Calu3 (cell line): ENCODE measurements at places on chromosomes 6 and 20.
A peak's percentile ranks its signal among the peaks of the same experiment; 100 is the strongest.

DNA sequence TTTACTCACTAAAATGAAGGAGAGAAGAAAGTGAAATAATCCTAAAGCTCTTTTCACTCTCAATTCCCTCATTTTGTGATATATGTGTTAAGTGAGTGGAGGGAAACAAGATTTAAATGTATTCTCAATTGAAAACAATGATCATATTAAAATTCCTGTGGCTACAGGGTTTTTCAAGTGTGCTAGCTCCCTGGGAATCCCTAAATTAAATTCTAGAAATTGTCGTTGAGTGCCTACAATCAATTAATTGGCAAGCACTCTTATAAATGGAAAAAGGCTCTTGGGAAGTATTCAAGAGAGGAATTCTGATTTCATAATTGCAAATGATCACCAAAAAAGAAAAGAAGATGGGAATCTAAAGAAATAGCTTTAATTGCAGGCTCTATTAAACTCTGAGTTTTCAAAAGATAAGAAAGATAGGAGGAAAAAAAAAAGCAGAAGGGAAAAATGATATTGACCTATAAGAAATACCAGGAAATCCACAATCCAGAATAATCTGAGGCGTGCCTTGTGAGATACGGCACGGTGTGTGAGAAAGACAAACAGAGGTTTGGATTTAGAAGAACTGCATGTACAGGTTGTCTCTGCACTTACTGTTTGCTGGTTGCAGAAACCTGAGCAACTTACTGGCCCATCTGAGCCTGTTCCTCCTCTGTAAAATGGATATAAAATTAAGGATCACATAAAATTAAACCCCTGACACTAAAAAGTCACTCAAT is 18.3 kb upstream of the MBOAT1 start:
- no peak for DNase-seq

GRCh38 chr6:108822401-108822800 is 25.8 kb upstream of the ARMC2 start:
- DNase-seq: no peak

- DNase-seq: no peak
Observed at GRCh38 chr6:6460416-6460815, 128.1 kb upstream of the LY86 start.

DNA sequence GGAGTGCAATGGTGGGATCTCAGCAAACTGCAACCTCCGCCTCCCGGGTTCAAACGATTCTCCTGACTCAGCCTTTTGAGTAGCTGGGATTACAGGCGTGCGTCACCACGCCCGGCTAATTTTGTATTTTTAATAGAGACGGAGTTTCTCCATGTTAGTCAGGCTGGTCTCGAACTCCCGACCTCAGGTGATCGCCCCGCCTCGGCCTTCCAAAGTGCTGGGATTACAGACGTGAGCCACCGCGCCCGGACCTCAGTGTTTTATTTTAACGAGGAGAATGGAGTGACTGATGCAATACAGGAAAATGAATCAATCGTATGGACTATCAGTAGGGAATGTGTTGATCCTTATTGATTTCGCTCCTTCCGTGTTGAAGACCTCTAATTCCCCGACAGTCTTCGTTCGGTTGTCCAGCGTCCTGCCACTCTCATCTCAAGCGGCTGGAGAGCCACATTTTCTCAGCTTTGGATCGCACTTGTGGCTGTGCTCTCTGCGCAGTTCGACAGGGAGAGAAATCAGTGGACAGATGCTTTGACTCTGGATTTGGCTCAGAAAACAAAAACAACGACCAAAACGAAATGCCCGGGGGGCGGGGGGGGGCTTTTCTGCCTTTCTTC is 166.2 kb downstream of the TRIM27 start:
- DNase-seq: no peak

GRCh38 chr6:83097204-83097603 is 29.7 kb downstream of the DOP1A start:
- no peak for DNase-seq

- DNase-seq: no peak
Observed at GRCh38 chr6:148414836-148415235, 72.2 kb downstream of the SASH1 start.

DNA sequence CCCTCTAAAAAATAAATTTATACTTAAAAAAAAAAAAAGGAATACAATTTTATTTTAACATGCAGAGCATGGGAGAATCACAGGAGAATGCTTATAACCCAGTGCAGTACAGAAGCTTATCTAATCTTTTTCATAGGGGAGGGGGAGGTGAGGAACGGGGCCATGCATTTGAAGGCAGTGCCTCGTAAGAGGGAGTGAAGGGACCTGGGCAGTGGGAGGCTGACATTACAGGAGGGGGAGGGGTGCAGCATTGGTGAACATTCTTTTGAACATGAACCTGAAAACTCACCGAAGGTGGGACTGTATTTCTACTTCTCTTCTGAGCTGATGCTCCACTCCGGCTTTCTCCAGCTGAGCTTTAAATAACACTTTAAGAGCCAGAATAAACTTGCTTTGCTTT is 9.3 kb downstream of the AURKA start:
- no peak for DNase-seq

DNA sequence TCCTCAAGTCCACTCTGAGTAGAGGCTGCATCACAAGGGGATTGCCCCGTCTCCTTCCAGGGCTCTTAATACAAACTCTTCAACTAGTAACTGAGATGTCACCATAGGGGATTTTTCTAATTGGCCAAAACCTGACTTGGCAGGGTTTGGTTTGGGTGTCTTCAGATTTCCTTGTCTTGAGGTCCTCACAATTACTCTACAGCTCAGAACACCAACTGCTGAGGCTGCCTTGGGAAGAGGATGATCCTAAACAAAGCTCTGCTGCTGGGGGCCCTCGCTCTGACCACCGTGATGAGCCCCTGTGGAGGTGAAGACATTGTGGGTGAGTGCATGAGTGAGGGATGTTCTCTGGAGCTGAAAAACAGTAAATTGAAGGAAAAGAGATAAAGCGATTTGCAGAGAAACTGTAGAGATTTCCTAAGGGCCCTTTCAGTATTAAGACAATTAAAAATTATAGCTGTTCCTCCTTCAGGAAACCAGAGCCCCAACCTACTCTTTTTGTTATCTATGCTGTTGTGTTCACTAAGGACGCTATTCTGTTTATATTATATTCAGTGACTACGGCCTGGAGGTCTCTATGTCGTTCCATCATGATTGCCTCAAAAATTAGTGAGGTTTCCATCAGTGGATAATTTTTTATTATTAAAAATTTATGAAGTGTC is at the start of gene HLA-DQA1:
HLA-DQA1 (plus strand) TSS at position 188 of the 662 bp plus-strand sequence; CDS start at position 241, 53 bp downstream.
- no peak for DNase-seq

GRCh38 chr20:36435124-36435523 is 106.2 kb upstream of the MYL9 start:
- DNase-seq: no peak

DNA sequence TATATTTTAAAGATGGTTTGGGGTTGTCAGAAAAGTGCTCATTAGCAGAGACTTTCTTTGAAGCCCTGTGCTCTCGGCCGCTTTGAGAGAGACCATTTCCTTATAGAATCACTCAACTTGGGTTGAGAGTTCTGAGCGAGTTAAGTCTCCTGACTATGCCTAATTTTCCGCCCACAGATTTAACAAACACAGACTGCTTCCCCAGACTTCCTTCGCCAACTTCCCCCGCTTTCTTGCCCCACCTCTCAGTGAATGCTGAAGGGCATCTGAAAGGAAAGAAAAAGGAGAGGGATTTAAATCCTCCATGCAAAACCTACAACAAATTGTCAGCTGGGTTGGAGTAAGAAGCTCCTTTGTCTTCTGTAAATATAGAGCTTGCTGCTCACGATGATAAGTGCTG is 224.0 kb downstream of the EYA2 start:
- DNase-seq: no peak

GRCh38 chr6:32622545-32623401 is 14.4 kb upstream of the HLA-DQA1 start:
- DNase-seq: peak; percentile 59

GRCh38 chr20:19427480-19427879 is 215.0 kb downstream of the SLC24A3 start:
- no peak for DNase-seq

DNA sequence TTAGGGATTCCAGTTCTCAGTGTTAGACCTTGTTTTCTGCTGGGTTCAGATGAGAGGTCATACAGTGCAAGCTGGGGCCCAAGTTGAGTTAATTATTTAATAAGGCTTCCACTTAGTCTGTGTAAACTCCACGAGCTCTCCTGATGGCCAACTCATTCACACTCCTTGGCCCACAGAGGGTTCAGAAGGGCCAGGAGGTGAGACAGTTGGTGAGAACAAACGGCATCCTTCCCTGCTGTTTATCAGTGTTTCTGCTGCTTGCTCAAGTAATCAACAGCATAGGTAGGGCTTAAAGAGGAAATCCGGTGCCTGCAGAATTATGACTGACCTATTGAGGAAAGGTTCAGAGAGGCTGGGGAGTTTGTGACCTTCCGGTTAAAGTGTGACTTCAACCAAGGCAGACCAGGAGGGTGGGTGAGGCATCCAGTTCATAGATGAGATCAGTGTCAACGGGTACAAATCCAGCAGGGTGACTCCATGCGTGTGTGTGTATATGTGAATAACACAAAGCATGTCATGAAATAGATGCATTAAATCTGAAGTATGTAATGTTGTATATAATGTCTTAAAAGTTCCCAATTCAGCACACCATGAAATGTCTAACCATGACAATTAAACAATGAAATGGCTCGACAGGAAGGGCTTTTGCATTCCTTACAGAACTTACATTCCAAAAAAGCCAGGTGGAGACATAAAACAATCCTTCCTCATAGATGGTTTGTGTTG is 37.4 kb upstream of the BCAS1 start:
- peak; percentile 81 for DNase-seq

DNA sequence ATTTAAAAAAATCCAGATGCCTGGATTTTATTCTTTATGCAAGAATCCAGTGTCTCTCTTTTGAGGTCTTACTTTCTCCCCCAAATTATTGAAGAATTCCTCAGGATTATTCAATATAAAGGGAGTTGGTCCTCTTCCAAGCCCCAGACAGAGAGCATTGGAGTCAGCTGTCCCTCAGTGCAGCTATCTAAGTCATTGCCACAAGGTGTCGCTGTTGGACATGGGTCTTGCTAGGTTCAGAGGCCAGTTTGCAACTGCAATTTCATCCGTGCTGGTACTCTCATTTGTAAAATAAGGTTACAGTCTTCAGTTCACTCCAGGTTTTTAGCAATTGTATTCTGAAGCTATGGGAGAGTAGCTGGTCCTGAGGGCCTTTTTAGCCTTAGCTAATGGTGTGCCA is 27.8 kb downstream of the CCN2 start:
- DNase-seq: peak; percentile 61

DNA sequence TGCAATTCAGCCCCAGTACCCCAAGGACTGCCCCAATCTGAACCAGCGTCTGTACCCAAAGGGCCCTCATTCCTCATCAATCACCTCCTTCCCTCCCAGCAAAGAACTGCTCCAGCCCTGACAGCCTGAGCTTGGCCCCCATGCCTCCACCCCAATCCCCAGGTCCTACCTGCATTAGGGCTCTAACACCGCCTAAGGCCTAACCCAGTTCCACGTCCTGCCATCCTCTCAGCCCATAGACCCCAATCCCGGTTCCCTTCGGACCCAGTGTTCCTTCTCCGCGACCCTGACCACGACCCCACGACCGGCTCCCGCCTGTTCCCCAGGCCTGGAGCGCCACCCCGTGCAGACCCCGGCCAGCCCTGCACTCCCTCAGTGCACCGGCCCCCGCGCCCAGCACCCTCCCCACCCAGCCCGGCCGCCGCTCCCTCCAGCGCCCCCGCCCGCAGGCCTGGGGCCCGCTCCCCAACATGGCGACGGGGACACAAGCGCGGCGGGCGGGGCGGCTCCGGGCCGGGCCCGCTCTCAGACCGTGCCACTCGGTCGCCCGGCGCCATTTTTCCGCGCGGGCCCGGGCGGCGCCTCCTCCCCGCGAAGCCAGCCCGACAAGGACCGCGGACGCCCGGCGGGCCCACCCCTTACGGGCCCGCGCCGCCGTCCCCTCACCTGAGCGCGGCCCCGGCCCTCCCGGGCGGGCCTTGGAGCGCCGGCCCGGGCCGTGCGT is 483 bp downstream of the NCOA6 start:
- DNase-seq: peak; percentile 81

DNA sequence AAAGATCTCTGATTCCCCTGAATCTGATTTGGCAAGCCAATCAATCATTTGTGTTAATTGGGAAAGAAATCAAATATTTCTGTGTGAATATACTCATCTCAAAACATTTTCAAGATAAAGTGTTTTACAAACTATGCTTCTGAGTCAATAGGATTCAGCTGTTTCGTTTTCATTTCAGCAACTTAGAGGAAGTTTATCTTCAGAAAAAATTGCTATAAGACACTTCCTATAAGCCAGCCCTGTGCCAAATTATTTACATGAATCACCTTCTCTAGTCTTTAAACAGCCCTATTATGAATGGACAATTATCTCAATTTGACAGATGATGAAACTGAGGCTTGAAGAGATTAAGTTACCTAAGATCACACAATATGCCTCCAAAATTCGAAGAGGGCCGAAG is 10.9 kb downstream of the DEFB129 start:
- no peak for DNase-seq

DNA sequence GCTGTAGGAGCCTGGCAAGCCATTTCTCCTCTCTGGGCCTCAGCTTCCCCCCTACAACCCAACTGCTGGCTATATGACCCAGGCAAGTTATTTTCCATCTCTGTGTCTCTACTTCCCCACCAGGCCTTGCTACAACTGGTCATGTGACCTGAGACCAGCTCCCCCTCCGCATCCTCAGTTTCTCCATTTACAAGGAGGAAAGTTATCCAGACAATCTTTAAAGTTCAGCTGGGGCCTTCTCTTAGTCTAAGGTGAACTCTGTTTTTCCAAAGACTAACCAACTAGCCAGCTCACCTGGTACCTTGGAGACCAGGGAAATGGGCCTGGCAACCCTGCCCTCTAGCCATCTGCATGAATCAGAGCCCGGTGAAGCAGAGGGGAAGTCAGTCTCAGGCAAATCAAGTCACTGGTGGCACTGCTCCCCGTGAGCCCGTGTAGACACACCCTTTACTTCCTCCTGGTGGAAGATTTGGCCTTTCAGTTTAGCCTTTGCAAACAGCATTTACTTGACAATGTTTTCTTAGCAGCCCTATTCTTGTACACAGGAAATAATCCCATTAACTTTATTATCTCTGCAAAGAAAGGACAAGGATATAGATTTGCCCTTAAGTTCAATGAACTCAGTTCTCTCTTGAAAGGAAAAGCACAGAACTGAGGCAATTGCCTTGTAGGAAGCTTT is 157.7 kb downstream of the VEGFA start:
- DNase-seq: peak; percentile 78
